ENCODE measurements at places on chromosomes 13 and 19.
A peak's percentile ranks its signal among the peaks of the same experiment; 100 is the strongest.

GRCh38 chr13:40875583-40875982 lies 86.2 kb downstream of the SLC25A15 start:
- DNase-seq: no peak

DNA sequence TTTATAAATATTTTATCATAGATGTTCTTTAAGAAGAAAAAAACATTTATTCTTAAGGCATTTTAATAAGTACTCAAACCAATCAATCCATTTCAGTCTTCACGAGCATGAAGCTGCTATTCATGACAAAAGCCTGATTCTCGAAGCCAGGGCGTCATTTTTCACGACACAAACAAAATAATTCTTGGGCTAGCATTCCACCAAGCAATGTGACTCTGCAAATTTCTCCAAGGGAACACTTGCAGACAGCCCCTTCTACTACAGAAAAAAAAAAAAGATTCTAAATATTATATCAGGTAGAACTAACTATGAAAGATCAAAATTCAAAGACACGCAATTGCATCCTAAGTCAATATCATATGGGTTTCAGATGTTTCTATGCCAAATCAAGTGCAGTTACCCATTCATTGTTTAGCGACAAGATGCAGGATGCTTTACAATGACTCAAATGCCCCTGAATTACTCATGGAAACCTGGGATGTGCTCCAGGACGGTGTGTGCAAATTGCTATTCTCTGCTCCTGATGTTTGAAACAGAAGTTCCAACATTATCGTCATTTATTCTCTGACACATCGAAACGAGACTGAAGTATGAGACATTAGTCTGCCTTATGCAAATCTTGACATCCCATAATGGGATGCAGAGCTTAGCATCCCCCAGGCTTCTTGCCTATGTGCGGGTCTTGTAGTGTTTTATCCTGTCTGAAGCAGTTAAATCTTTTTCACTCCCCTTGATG lies 517.7 kb downstream of the MYO16 start:
- DNase-seq: no peak

DNA sequence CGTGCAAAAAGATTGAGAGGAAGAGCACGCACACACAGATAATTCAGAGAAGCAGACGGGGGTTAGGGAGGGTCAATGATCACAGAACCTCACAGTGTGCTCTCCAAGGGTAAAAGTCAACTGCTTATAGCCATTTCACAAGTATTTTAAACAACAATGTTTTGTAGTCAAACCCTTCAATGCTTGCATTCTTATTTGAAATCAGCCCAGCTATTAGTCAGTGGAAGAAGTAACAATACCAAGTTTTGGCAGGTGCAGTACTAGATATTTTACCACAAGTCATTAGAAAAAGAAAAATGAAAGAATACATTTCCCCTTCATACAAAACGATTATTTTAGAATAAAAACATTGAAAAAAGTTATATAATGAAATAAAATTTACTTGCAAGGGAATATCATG lies 2.6 kb downstream of the CSNK1A1L start:
- no peak for DNase-seq

- DNase-seq: no peak
Observed at GRCh38 chr19:38274739-38275138, 10.4 kb downstream of the SPINT2 start.

GRCh38 chr13:96999091-96999490 lies 4.8 kb upstream of the OXGR1 start:
- DNase-seq: no peak

GRCh38 chr13:22220151-22221135 lies 549.6 kb downstream of the FGF9 start:
- DNase-seq: no peak

- no peak for DNase-seq
Observed at GRCh38 chr13:71274923-71275608, 591.9 kb downstream of the DACH1 start.

DNA sequence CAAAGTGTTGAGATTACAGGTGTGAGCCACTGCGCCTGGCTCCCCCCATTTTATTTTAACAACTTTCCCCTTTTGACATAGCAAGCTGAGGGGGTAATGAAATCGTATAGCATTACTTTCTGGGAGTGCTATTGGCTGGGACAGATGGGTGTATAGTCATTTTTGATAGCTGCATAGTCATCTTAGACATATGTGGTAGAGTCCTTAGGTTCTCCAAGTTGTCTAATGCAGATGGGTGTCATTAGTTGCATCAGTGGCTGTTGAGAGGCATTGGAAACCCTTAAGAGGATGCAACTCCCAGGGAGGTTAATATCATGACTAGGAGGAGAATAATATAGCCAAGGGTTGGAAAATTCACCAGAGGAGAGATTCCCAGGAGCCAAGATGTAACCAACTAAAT lies 28.6 kb upstream of the PNMA8B start:
- no peak for DNase-seq

- no peak for DNase-seq
Observed at GRCh38 chr13:86087244-86087643, 288.0 kb upstream of the SLITRK6 start.

- DNase-seq: no peak
Observed at GRCh38 chr19:2376784-2377519, 16.9 kb downstream of the TMPRSS9 start.

DNA sequence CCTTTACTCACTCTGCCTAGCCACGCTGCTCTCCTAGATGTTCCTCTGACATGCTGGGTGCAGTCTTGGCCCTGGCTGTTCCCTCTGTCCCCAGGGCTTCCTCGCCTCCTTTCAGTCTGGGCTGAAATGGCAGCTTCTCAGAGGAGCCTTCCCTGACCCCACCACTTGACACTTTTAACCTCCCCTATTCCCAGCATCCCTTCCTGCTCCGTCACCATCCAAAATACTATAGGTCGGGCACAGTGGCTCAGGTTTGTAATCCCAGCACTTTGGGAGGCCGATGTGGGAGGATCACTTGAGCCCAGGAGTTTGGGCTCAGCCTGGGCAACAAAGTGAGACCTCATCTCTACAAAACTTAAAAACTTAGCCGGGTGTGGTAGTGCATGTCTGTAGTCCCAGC lies 2.6 kb downstream of the FAM187B start:
- DNase-seq: no peak

- DNase-seq: no peak
Observed at GRCh38 chr19:28873301-28873700, 339.6 kb downstream of the UQCRFS1 start.

GRCh38 chr13:110443622-110444225 lies 117.8 kb downstream of the RAB20 start:
- DNase-seq: no peak

DNA sequence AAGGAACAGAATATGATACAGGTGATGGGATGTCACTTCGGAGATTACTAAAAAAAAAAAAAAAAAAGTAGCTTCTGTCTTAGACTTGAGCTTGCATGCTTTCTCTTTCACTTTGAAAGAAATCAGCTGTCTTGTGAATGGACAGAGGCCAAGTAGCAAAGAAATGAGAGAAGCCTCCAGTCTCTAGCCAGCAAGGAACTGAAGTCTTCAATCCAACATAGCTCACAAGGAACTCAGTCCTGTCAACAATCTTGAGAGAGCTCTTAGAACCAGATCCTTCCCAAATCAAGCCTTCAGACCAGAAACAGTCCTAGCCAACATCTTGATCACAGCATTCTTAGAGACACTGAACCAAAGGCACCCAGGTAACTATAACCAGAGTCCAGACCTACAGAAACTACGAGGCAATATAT lies 7.7 kb downstream of the N4BP2L2 start:
- no peak for DNase-seq

DNA sequence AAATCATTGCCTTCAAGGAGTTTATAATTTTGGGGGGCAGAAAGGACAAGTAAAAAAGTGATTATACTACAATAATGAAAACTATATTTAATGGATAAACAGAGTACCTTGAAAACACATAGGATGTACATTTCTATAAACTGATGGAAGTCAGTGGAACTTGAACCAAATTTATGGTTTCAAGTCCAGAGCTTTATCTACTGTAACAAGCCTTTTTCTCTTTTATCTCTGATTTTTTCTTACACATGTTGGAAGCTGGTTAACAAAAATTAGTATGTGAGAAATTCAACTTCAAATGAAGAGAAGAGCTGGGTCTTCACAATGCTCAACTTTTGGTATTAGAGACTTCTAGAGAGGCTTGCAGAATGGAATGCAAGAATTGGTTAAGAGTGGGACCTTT lies 393.6 kb downstream of the LMO7 start:
- DNase-seq: no peak

DNA sequence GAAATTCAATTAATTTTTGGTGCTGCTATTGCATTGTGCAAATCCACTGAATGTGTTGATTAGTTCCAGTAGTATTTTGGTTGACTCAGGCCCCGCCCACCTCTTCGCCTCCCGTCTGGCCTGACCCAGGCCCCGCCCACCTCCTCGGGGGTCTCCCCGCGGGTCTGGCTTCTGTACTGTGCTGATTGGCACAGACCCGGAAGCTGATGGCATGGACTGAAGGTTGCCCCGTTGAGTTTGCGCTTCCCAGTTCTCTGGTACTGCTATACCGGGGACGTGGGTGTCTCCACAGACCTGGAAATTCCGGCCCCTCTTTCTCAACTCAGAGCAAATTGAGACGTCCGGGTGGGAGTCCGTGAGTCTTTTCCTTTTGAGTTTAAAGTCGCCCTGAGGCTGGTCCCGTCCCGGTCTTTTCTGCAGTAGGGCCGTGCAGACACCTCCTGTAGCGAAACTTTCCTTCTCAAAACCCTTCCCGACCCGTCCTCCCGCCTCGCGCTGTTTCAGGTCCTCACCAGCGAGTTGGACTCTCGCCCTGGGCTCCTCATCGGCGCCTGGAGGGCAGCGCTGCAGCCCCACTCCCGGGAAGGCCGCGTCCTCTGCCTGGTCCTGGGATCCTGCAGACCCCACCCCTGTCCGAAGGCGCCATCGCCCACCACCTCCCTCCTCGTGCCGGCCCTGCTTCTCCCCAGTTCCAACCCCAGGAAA lies 14.8 kb downstream of the ZNF701 start:
- no peak for DNase-seq

GRCh38 chr19:19410553-19411550 lies 5.4 kb downstream of the GATAD2A start:
- DNase-seq: no peak

DNA sequence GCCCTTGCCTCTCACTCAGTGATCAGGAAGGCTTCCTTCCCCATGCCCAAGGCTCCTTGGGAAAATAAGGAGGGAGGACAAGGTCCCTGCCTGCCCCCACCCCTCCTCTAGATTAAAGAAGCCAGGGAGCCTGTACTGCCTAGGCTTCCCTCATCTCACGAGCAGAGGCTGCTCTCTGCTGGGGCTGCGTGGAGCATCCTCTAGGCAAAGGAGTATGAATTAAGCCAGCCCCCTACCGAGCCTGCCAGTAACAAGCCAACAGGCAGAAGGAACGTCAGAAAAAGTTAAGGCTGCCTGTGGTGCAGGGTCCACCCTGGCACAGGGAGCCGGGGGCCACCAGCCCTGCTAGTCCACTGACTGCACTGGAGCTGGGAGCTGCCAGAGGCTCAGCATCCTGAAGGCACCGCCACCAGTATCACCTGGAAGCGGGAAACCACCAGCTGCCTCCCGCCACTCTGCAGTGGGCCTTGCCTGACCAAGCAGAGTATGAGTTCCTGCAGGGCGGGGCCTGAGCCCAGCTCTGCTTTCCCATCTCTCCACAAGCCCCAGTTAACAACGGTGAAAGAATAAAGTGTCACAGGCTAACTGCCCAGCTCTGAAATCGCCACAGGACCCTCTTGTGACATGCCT lies 6.8 kb downstream of the NAPA start:
- DNase-seq: no peak

DNA sequence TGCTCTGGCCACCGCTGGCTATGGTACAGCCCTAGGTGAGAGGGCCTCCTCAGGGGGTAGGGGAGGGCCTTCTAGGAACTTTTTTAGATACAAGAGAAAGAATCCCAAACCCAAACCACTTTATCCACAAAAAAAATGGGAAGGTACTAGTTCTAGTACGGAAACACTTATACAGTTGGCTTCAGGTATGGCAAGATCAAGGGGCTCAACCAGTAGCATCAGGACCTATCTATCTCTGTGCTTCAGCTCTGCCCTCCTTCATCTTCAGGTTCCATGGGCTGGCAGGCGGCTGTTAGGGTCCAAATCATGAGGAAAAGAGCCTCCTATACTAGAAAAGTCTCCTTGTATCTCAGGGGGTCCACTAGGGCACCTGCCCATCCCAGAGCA lies 1.8 kb downstream of the MRI1 start:
- DNase-seq: no peak

DNA sequence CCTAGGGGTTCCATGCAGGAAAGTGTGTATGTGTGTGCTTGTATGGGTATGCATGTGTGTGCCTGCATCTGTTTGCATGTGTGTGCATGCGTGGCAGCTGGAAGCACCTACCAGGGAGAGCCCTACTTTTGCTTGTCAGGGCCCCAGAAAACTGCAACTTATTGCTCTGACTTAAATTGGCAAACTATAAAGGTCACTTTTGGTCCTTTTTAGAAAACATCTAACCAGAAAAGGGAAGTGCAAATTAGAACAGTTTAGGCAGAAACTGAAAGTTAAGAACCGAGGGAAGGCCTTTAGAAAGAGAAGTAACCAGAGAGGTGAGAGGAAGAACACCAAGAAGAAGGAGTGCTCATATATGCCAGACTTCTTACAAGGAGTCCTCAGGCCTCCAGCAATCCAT lies 32.5 kb downstream of the DLEU7 start:
- DNase-seq: no peak

DNA sequence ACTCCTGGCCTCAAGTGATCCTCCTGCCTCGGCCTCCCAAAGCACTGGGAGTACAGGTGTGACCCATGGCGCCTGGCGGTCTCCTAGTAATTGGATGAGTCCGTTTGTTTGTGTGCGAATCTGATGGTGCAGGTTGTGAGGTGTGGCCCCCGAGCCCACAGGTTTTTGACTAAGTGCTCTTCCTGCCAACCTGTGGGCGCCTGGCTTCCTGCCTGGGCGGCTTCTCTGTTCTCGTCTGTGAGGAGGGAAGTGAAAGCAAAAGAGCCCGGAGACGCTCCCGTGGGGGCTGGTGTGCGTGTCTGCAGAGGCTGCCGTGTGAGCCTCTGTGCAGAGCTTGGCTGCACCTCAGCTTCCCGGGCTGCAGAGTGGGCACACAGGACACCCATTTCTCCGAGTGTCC lies 10.0 kb downstream of the ARHGAP45 start:
- DNase-seq: peak; percentile 84

DNA sequence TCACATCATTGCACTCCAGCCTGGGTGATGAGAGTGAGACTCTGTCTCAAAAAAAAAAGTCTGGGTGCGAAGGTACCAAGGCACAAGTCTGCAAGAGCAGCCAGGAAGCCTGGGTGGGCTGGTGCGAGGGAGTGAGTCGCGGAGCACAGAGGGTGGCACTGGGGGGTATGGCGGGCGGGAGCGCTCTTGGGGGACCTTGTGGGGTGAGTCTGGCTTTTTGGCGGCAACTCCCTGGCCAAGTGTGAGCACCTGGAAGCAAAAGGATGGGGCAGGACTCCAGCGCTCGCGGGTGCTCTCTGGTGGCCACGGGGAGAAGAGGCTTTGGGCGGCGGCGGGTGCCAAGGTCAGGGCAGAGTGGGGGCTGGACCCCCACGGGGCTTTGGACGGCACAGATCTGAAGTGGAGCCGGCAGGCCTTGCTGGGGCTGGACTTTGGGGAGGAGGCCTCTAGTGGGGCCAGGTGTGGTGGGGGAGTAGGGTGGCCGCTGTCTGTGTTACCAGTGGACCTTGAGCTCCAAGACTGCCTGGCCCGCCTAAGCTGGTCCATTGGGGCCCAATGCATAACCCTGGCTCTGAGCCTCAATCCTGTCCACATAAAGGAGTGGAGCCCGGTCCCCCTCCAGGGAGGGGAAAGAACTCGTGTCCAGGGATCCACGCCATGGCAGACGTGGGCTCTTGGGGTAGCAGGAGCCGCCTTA lies 1.6 kb downstream of the P2RY11 start:
- no peak for DNase-seq

- no peak for DNase-seq
Observed at GRCh38 chr13:75725736-75726135, 89.6 kb downstream of the LMO7 start.

Measured in stimulated activated CD4-positive, alpha-beta T cell treated with anti-CD3 and anti-CD28 coated beads, Interleukin-1b, Interleukin-23, amount 100 ng/mL, for 1 hour (primary cell).